ENCODE measurements at places on chromosomes 5 and 9.

GRCh38 chr9:126436545-126437267 is 110.1 kb downstream of the MVB12B start:
- no peak for DNase-seq

DNA sequence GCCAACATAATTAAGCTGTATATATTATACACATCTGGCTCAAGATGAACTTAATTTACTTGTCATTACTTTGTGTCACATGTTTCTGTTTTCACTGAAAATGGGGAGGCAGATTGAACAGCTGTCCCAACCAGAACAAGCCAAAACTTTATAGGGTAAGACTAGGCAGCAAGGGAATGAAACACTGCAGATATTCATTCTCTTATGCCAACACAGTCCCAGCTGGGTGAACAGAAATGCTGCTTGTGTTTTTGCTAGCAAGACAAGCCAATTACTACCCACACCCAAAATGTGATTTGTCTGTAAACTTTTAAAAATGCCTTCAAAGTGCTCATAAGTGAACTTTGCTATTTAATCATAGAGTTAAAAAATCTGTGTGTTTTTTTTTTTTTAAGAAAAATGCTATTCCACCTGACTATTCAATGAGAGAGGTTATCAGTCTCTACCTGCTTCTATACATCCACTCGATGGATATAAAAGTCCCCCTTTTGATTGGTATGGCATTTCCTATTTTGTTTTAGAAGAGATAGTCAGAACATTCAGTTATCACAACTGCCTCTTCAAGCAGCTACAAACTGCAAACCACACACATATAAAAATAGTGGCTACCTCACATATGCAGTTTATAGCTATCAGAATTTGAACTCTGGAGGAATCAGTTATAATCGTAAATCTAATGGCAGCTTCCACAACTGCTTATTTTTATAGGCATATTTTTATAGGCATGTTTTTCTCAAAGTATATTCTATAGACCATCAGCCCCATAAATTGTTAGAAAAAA is 91.9 kb upstream of the PPP1R2B start:
- DNase-seq = no peak

GRCh38 chr5:163509291-163509951 is 4.0 kb downstream of the MAT2B start:
- no peak for DNase-seq

GRCh38 chr5:1140171-1140817 is 28.4 kb upstream of the SLC12A7 start:
- DNase-seq = peak; percentile 73

DNA sequence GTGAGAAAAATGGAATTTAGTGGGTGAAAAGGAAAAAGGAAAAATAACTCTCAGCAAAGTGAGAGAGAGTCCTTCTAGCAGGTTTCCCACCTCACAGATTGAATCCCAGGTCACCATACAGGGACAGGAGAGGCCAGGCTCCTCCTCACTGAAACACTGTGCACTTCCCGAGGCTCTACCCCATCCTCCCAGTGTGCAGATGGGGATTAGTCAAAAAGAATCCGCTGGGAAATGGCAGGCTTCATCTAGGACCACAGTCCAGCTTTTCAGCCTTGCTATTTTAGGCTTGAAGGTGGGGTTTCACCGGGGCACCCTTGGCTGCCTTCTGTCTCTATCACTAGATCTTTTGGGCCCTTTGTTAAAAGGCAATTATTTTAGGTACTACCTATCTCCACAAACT is 47.8 kb downstream of the YIPF5 start:
- no peak for DNase-seq

DNA sequence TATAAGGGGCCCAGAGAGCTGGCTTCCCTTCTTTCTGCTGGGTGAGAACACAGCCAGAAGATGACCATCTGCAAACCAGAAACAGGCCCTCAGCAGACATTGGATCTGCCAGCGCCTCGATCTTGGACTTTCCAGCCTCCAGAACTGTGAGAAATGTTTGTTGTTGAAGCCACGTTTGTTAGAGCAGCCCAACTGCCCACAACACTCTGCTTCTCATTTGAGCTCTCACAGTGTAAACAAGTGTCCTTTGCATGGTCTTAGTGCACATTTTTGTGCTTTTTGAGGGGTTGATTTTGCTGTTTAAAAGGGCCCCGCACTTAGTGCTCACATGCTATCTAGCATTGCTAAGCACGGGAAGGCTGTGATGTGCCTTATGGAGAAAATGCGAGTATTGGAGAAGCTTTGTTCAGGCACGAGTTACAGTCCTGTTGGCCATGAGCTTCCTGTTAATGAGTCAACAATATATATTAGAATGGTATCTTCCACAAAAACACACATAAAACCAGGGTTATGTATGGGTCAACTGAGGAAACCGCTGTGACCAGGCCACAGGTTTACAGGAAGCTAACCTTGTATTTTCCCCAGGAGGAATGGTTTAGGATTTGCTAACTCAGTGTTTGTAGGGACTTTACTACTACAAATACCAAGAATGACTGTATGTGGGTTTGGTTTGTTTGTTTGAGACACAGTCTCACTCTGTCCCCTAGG is 11.9 kb downstream of the CMBL start:
- DNase-seq = no peak

DNA sequence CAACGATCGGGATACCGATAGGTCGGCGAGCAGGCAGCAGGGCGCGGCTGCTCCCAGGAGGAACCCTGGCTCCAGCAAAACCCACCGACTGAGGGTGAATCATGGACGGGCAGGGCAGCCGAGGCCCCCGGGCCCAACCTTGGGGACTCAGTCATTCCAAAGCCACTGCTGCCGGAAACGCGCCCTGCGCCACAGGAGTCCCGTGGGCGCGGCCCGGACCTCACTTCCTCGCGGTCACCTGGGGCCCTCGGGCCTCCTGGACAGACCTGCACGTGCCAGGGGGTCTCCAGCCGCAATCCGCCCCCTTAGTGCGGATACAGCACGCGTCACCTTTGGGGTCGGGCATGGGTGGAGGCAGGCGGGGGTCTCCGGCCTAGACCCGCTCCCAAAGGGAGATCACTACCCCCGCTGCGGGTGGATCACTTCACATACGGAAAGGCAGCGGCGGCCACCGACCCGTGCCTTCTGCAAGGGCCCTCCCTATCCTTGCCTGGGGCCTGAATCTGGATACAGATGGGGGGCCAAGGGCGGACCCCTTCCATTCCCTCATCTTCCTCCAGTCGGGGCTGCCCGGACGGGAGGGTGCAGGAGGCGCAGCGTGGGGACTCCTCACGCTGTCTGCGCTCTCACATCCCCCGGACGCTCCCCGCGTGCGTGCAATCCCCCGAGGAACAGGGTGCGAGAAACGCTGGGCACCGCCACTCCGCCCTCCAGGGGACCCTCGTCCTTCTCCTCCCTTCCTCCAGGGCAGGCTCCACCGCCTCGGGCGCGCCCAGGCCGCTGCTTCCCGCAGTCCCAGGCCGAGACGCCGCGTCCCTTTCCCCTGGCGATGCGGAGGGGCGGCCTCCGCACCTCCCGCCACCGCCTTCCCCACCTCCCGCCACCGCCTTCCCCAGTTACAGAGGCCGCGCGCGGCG is 586 bp downstream of the TXN start:
- peak; percentile 30 for DNase-seq

GRCh38 chr9:109974143-109974917 is 194.3 kb downstream of the PALM2AKAP2 start:
- DNase-seq = peak; percentile 28

- DNase-seq = peak; percentile 60
Measured at GRCh38 chr5:132000677-132001453, 10.6 kb downstream of the ACSL6 start.

- no peak for DNase-seq
Measured at GRCh38 chr9:110131499-110131898, 76.5 kb downstream of the C9orf152 start.

GRCh38 chr5:59348189-59348588 is 545.3 kb downstream of the PDE4D start:
- no peak for DNase-seq

- no peak for DNase-seq
Measured at GRCh38 chr9:27353474-27354229, 56.7 kb upstream of the EQTN start.

DNA sequence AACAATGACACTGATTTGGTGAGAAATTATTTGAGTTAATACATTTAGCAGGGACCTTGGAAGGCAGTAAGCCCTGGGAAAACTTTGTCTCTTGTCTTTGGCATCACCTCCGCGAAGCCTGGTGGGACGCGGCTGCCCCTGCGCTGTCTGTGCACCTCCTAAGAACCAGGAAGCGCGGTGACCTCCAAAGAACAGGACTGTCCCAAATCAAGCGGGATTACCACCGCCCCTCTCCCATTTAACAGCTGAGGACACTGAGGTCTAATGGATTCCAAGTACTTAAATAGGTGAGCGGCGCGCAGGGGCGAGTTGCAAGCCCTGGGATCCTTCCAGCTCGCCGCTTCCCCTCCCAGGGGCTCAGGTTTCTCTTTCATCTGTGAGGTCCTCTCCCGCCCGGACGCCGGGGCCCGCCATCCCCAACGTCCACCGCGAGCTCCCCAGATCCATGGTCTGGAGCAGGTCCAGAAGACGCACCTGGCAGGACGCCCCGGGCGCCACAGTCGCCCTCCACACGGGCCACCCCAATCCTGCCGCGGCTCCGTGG is 432 bp downstream of the STARD4 start:
- no peak for DNase-seq

DNA sequence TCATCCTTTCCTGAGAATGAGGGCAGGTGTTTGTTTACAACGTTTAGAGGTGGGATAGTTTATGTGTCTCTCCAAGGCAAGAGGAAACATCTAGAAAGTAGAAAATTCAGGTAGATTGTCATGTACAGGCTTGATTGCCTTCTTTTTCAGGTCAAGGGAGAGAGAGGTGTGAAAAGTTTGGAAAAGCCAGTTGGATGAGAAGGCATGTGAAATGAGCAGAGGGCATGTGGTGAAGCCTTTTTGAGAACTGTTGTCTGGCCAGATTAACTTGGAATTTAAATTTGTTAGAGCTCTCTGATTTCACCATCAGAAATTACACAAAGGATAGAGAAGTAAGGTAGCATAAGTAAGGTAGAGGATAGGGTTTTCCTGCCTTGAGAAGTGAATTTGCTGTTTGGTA is 74.6 kb downstream of the SNX24 start:
- no peak for DNase-seq

DNA sequence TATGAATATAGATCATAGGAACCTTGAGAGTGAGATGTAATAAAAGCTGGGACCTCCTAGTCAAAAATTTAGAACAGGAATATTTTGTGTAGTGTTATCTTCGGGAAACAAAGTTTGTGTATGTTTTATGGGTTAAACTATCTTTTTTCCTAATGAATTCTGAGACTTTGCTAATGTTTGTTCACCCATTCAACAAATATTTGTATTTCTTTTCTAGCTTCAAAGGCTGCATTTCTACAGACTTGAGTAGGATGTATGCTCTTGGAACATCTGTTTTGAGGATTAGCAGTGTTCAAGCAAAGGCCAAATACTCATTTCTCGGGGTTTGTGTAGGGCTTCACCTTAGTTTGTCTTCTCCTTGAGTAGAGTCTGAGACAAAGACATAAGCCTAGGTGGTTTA is 16.2 kb downstream of the NDUFS4 start:
- no peak for DNase-seq

DNA sequence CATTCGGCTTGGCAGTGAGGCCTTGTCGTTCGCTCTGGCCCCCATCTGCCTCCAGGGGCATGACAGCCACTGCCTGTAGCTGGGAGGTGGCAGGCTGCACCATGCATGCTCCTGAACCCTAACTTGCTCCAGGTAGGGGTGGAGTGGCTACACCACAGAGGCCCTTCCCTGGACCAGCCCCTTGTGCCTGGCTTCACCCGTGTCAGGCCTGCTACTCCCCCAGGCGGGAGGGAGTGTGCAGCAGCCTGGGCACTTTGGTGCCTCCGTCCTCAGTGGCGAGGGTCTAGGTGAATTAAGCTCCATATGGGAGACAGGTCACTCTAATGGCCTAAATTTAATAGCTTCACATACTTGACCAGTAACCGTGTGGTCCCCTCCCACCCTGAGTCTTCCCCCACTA is 59.4 kb upstream of the LMX1B start:
- DNase-seq = no peak

DNA sequence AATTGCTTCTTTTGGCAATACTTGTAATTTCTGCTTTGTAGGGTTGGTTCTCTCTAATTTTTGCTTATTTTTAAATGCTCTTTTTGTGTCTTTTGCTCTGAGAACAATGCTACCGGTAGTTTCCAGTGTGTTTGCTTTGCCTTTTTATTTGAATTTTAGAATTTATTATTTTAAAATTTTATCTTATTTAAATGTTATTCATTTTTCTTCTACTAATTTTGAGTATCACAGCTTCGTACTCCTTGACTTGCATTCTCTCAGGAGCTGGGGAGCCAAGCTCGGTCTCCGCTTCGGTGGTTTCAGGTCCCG is 45.9 kb downstream of the ANXA2R start:
- no peak for DNase-seq

GRCh38 chr9:123005964-123006363 is 27.5 kb upstream of the GPR21 start:
- DNase-seq = no peak

DNA sequence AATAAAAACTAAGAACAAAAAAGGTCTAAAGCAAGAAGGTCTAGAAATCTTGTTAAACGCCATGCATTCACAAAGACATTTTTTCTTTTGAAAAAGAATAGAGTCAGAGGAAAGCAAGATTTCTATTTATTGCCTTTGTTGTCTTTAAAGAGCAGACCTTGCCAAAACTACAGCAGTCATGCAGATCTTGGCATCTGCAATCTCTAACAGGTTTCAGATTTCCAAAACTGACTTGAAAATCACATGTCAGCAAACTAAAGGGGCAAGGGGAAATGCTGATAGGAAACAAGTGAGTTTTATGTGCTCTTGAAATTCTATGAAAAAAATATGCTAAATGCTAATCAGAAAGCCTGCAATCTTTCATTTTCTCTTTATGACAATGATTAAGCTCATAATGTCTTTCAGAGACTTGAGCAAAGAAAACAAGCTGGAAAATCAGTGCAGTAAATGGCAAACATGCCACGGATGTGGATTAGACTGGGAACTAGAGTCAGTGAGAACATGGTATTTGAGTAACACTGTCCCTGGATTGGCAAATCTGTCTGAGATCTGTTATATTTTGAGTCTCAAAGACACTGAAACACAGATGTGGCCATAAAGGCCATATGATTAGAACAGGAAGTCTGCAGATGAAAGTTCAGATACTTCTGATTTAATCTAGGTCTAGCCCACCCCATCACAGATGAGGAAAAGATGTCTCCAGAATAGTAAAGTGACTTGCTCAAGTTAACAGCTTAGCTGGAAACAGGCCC is 361.4 kb upstream of the RPS23 start:
- DNase-seq = no peak

DNA sequence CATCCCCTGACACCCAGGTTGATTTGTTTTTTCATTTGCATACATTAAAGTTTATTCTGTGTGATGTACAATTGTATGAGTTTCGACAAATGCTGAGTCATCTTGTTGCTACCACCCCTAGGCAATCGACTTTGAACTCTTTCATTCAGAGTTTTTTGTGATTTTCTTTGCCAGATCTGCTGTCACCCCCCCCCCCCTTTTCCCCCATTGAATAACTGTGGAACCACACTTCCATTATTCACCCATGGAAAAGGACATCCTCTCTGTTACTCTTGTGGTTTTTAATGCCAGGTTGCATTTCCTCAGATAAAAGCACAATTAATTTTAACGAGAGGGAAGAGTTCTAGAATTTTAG is 13.7 kb upstream of the FAM120AOS start:
- DNase-seq = no peak

All from CD4-positive, alpha-beta T cell treated with Interleukin-12 subunit alpha and Interleukin-12 subunit beta, for 1 hour (primary cell).